ENCODE measurements at places on chromosomes 3 and 15.

- ATAC-seq: peak; percentile 28
These were observed 12.2 kb downstream of the ZNF774 start for GRCh38 chr15:90364251-90364650.

- ATAC-seq: no peak
These were observed 8.2 kb upstream of the PAQR5 start for GRCh38 chr15:69290346-69291164.

DNA sequence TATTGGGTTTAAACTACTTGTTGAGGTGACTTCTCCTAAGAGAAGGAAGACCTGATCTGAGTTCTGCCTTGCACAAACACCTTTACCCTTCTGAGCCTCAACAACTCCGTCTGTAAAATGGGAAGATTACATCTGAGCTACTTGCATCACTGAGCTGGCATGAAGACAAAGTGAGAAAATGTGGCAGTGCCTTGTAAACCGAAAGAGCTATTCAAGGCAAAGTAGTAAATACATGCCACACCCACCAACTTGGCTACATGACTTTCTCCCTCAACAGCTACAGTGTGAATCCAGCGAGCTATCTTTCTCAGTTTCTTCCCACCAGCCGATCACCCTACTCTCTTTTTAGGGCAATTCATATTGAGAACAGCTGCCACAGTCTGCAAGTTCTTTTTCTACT, 148.3 kb downstream of the FOXB1 start:
- ATAC-seq: no peak

DNA sequence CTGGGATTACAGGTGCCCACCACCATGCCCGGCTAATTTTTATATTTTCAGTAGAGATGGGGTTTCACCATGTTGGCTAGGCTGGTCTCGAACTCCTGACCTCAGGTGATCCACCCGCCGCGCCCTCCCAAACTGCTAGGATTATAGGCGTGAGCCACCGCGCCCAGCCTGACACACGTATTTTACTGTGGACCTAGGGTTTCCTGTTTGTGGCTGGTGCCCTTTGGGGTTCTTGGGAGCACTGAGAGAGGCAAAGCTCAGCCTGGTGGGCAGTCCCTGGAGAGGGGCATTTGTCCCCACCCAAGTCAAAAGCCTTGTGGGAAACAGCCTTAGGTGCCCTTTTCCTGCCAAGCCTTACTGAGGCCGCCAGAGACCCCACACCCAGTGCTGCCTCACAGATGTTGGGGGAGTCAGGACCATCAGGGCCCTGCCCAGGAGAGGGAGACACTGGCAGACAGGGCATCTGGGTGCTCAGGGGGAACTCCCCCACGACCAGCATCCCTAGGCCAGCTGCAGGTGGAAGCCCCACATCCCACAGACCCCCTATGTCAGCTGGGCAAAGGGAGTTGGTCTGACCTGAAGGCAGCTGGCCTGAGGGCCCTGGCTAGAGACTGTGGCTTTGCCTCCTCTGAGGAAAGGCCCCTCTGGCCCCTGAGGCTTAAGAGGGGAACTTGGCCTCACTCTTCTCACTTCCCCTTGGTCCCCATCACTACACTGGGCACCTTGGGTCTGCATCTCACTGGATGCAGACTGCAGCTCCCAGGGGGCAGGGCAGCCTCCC, 35.1 kb downstream of the DNAH1 start:
- ATAC-seq: no peak

DNA sequence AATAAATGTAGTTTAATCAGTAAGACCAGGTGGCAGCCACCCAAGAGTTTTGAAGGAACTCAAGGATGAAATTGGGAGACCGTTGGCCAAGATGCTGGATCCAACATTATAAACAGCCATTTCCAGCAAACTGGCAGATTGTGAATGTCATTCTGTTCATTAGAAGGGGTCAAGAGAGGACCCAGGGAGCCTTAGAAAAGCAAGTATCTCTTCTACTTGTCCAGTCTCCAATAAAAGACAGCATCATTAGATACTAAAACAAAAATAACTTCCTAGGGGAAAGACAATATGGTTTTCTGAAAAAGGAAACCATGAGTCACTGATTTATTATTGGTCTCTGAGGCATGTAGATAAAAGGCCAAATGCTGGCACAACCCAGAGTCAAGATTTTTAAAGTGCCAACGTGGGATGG, 67.9 kb downstream of the GADL1 start:
- ATAC-seq: no peak

DNA sequence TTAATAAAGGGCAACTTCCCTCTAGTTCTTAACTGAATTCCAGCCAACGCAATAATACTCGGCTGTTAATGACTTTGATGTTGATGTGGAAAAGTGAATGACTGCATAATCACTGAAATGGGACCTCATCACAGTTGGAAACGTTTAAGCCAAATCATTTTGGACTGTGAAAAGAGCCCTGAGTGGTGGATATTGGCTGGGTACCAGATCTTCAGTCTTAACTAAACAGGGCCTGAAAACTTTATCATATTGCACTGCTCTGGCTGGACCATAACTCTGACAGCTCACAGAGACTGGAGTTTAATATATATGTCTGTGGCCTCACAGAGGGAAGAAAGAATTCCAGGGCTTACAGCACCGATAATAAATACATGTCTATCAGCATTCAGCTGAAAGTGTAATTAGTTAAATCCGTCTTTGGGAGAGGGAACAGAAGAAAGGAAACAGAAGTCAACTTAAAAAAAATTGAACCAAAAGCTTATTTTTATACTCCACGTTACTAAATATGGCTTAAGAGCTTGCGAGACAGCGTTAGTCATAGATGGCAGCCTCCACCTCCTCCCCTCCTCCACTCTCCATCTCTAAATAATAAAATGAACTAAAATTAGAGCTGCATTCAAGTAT, 222.3 kb upstream of the CDIN1 start:
- ATAC-seq: peak; percentile 60

GRCh38 chr3:143396790-143397189, 277.2 kb downstream of the CHST2 start:
- ATAC-seq: no peak

DNA sequence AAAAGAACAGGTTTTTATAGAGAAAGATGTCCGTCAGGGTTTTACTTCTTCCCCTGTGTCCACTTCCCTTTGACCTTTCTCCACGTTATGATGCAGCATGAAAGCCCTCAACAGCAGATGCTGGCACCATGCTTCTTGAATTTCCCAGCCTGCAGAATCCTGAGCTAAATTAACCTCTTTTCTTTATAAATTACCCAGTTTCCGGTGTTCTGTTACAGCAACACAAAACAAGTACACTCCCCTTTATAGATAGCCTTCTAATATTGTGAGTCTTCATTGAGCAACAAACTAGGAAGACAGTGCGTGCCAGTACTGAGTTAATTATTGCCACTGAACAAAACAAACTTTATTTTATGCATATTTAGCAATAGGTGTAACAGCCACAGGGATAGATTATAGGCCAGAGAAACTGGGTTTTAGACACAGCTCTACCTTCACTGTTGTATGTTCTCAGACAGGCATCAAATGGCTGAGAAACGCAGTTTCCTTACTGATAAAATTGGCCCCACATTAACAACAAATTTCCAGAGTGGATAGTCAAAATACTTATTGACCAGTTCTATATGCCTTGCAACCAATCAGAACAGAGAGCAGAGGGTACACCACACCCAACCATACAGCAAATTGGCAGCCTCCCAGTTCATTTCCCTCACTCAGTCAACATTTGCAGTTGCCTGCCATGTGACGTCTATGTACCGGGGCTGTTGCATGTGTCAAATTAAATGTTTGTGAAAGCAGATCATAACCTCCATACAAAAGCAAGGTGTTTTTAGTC, 14.4 kb upstream of the TBL1XR1 start:
- ATAC-seq: no peak

DNA sequence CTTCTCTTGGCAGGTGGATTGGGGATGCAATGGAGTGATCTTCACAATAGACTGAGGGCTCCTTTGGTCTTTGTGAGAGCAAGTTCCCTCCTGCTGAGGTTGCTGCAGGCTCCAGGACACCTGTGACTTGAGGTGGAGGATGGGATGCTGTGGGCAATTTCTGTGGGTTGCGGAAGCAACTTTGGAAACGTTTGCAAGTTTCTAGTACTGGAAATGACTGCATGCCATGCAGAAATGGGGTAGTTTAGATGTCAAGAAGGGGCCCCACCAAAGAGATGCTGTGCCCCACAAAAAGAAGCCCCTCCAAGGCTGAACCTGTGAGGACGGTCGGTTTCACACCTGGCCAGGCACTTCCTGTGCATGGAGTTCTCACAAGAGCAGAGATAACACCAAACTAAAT, 80.4 kb upstream of the XCR1 start:
- ATAC-seq: no peak

- ATAC-seq: no peak
These were observed 37.9 kb upstream of the MINAR1 start for GRCh38 chr15:79394231-79394630.

- ATAC-seq: no peak
These were observed 249.3 kb upstream of the THBS1 start for GRCh38 chr15:39331584-39331983.

- peak; percentile 57 for ATAC-seq
These were observed 21.6 kb upstream of the SLC6A20 start for GRCh38 chr3:45817831-45818522.

DNA sequence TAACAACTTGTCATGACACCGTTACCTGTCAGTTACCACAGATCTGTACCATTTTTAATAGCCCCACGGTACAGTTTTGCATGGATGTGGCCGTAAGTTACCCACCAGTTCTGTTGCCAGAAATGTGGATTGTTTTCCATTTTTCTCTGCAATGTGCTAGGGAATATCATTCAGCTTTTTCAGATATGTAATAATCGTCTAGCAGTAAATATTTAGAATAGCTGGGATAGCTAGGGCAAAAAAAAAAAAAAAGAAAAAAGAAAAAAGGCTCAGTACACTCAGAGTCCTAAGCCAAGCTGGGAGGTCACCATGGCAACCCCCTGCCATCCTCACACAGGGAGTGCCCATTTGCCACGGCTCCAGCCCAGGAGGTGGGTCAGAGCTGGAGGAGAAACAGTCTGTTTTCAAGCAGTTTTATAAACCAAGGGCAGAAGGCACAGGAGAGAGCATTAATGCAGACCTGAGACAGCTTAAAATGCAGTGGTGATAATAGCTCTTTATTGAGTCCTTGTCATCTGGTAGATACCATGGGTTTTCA, 25.2 kb downstream of the PAQR5 start:
- peak; percentile 87 for ATAC-seq

DNA sequence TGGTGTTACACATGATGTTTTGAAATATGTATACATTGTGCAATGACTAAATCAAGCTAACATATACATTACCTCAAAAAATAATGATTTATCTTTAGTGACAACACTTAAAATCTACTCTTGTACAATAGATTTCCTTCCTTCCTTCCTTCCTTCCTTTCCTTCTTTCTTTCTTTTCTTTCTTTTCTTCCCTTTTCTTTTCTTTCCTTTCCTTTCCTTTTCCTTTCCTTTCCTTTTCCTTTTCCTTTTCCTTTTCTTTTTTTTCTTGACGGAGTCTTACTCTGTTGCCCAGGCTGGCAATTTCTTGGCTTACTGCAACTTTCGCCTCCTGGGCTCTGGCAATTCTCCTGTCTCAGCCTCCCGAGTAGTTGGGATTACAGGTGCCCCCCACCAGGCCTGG, 170.5 kb downstream of the NLGN1 start:
- ATAC-seq: no peak

- ATAC-seq: no peak
These were observed 26.7 kb upstream of the LRTM1 start for GRCh38 chr3:54954521-54954920.

DNA sequence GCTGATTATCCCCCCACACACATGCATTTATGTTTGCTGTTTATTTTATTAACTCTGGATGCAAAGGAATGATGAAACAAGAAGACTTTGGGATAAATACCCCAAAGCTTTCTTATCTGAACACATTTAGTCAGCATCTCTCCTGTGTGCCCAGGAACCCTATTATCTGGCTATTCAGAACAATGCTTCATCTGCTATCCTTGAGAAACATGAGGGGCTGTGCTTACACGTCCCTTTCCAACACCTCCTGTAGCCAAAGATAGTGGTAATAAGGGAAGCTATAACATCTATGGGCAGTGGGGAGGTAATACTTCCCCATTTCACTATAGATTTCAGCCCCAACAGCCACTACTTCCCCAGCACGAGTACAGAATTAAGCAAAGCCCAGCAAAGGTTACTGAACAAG, 94.7 kb downstream of the SSR3 start:
- ATAC-seq: no peak

- no peak for ATAC-seq
These were observed 2.6 kb upstream of the CCR4 start for GRCh38 chr3:32948625-32949445.

- ATAC-seq: peak; percentile 100
These were observed 75.5 kb downstream of the MSL2 start for GRCh38 chr3:136120373-136121348.

GRCh38 chr15:92118162-92118935, 264.8 kb downstream of the SLCO3A1 start:
- no peak for ATAC-seq

GRCh38 chr3:101529816-101530685, 17.0 kb upstream of the SENP7 start:
- no peak for ATAC-seq

GRCh38 chr3:59559721-59560435, 510.1 kb upstream of the CFAP20DC start:
- ATAC-seq: peak; percentile 98

GRCh38 chr3:23377928-23378672, 175.0 kb downstream of the UBE2E2 start:
- ATAC-seq: no peak

DNA sequence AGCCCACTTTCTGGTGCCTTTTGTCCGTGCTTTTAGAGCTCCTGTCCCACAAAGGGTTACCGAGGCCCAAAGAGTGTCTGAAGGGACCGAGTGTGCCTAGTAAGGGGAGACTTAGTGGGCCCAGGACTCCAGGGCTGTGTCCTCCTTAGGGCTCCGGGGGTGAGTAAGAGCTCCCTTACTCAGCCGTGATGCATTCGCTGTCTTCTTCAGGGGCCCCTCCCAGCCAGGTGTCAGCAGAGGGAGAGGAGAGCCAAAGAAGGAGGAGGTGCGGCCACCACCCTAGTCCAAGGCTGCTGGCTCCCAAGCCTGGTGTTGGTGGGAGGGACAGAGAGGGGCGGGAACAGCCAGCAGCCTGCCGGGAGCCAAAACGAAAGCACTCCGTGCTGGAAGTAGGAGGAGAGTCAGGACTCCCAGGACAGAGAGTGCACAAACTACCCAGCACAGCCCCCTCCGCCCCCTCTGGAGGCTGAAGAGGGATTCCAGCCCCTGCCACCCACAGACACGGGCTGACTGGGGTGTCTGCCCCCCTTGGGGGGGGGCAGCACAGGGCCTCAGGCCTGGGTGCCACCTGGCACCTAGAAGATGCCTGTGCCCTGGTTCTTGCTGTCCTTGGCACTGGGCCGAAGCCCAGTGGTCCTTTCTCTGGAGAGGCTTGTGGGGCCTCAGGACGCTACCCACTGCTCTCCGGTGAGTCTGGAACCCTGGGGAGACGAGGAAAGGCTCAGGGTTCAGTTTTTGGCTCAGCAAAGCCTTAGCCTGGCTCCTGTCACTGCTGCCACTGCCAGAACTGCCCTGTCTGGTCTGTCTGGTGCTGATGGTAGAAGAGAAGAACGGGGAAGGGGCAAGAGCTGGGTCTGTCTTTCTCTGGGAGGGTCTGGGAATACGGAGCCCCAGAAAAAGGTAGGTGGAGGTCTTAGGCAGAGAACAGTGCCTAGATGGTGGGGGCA, at the start of gene IL17RC:
IL17RC (plus strand) TSS at position 365 of the 947 bp plus-strand sequence; CDS start at position 583, 218 bp downstream.
- peak; percentile 52 for ATAC-seq

GRCh38 chr15:92005154-92005553, 151.6 kb downstream of the SLCO3A1 start:
- no peak for ATAC-seq

GRCh38 chr15:77739591-77740378, 107.1 kb upstream of the LINGO1 start:
- ATAC-seq: no peak
